ENCODE measurements at places on chromosomes 3 and 15.

GRCh38 chr3:132037581-132037980, 2.8 kb upstream of the CPNE4 start:
- DNase-seq, result no peak

DNA sequence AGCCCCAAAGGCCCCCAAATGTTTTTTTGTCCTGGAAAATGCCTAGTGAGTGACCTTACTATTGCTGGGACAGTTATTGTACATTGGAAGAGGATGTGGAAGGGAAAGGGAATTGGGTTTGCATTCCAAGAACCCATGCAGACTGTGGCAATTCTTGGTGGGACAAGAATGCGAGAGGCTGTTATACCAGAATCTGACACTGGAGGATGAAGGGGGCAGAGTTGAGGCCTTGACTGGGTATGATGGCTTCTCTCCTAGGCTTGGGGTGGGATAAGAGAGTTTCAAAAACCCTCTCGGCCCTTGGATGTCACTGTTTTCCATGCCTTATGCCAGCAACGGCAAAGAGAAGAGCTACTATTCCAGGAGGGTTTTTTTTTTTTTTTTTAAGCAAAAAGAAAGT, 25.3 kb downstream of the IL16 start:
- DNase-seq, result no peak

- peak; percentile 73 for DNase-seq
Measured at GRCh38 chr15:74375303-74375693, 7.9 kb upstream of the CYP11A1 start.

DNA sequence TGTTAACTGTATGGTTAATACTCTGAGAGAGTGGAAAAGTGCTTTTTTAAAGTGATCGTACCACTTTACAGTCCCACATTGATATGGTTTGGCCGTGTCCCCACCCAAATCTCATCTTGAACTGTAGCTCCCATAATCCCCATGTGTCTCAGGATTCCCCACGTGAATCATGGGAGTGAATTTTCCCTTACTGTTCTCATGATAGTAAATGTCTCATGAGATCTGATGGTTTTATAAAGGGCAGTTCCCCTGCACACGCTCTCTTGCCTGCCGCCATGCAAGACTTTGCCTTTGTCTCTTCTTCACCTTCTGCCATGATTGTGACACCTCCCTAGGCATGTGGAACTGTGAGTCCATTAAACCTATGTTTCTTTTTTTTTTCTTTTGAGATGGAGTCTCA, 109.2 kb downstream of the TCF12 start:
- DNase-seq, result no peak

GRCh38 chr3:115864911-115865310, 241.6 kb downstream of the GAP43 start:
- no peak for DNase-seq

DNA sequence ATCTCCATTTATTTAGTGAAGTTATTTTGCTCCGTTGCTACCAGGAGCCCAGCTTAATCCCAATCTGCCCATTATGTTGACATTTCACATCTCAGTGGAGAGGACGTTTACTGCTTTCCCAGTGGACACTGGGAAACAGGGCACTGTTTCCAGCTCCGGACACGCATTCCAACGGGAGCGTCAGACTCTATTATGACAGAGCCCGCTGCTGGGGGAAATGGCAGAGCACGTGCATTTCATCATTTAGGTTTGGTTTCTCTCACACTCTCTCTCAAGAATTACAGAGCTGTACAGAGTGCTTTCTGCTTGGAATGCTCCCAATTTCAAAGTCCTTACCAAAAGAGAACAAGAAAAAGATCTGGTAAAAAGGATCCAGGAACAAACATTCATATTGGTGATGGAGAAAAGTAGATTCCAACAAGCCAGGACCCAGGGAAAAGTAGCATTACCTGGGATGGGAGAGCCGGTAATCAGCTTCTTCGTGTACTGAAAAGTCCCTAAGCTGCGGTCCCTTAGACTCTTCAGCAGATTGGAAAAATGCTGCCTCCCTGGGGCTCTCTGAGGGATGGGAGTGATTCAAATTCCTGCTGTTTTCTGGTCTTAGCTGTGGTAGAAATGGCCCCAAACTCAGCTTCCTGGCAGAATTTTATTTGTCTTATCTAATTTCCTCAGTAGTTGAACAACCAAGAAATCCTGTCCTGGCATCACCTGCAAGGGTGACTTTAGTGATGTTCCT, 136.0 kb upstream of the THBS1 start:
- no peak for DNase-seq

- no peak for DNase-seq
Measured at GRCh38 chr3:160286231-160286630, 61.0 kb downstream of the C3orf80 start.

GRCh38 chr3:196968233-196969133, at the start of gene PIGZ:
Gene PIGZ, minus strand, starts transcription at chr3:196968833. Its CDS starts 16,802 bp downstream, at chr3:196952031.
- DNase-seq, result peak; percentile 41

- DNase-seq, result no peak
Measured at GRCh38 chr3:19331931-19332330, 183.6 kb downstream of the KCNH8 start.

GRCh38 chr15:72782274-72783003, 1.1 kb downstream of the ADPGK start:
- DNase-seq, result no peak

DNA sequence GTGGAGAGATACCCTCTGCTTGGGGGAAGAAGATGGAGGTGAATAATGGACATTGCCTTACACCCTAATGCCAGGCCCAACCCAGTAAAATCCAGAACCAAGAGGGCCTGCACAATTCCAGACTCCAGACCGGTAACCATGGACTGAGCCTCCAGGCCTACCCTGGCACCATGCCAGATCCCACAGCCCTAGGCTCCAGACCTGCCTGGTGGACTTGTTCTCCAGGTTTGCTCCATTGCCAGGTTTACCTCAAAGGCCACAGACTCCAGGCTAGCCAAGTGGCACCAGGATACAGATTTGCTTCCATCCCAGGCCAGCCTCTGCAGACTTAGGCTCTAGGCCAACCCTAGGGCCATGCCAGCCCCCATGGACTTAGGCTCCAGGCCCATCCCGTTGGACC, 14.0 kb downstream of the PLCH1 start:
- no peak for DNase-seq

- no peak for DNase-seq
Measured at GRCh38 chr15:94930960-94931359, 699.6 kb downstream of the MCTP2 start.

- DNase-seq, result no peak
Measured at GRCh38 chr3:151113343-151113742, 27.9 kb downstream of the MED12L start.

DNA sequence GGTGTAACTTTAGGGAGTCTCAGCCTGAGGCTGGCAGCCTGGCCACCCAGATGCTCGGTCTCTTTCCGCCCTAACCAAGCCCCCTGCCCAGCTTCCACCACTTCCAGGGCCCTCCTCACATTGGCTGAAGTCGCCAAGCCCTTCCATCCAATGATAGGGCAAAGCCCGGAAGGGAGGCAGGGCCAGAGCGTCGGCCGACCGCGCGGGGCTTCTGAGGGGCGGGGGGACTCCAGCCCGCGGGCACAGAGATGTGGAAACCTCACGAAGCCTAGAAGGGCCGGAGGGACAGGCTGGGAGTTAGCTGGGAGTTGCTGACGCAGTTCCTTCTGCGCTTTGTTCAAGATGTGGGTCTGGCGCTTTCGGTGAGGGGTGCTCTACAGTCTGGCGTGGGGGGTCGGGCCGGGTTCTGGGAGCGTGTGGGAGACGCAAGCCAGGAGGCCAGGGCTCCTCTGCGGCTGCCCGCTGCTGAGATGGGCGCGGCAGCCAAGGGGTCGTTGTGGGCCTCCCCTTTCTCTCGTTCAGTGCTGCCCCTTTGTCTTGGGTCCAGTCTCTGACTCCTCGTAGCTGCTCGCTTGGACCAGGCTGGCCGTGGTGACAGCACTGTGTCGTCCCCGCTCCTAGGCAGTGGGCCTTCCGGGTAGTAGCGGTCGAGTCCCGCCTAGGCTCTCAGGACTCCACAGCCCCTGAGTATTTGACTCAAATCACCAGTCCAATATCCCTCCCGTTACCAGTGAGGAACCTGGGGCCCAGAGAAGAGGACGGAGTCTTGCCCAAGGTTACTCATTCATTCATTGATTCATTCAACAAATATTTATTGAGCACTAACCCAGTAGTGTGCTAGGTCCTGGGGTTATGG, at the start of gene ZNF660:
TSS of gene ZNF660 (plus strand) at position 319 of the 856 bp plus-strand sequence. CDS start 9,230 bp downstream, outside the sequence.
- DNase-seq, result peak; percentile 84

- no peak for DNase-seq
Measured at GRCh38 chr3:140629357-140630137, 48.3 kb upstream of the TRIM42 start.

GRCh38 chr3:177196008-177196455, 1.2 kb downstream of the TBL1XR1 start:
- DNase-seq, result peak; percentile 46

- no peak for DNase-seq
Measured at GRCh38 chr3:178804606-178805005, 267.0 kb downstream of the ZMAT3 start.

DNA sequence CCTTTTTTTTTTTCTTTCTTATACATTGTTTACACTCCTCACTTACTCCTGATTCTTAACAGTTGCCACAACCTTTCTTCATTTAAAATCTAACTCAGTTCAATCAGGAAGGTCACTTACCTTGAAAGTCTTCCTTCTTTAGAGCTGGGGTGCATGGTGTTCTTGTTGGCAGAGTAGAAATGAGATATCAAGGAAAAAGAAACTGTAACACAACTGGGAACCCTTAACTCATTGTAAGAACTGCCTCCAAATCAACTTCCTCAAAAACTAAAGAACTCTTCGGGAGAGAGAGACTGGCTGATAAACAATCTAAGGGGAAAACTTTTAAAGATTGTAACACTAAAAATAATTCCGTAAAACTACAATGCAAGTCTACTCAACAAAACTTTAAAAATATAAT, 1.4 kb upstream of the APPL1 start:
- DNase-seq, result no peak

GRCh38 chr3:66863205-66864111, 134.6 kb upstream of the KBTBD8 start:
- no peak for DNase-seq

DNA sequence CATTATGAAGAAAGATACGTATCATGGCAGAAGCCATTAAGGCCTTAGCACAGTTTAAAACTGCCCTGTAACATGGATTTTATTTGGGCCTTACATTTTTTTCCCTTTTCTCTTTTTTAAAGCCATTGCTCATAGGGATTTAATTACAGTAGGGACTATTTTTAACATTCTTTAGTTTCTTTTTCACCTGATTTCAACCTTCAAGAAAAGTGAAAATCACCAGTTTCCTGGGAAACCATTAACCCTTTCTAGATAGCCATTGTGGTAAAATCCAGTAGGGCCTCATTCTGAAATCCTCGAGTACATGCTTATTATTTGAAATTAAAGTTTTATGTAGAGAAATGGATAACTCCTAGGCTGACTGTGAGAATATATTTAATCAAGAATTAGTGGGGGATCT, 3.1 kb downstream of the SPRED1 start:
- DNase-seq, result no peak

GRCh38 chr15:59002418-59002859, 15.0 kb downstream of the RNF111 start:
- no peak for DNase-seq

DNA sequence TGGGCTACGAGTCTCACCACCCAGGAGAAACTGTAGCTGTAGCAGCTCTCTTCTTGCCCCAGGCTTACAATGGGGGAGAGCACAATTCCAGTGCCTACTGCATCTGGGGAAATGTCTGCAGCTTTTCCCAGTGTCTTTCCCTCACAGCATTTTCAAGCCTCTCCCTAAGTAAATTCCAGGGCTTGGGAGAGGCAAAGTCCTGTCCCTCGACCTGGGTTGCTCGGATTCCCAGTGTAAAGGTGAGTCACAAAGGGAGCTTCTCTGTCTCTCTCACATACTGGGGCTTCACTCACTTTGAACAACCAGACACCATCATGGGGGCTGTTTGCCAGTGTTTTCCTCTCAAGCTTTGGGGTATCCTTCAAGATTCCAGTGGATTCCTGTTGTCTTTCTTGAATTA, 689.4 kb upstream of the NAALADL2 start:
- DNase-seq, result no peak

DNA sequence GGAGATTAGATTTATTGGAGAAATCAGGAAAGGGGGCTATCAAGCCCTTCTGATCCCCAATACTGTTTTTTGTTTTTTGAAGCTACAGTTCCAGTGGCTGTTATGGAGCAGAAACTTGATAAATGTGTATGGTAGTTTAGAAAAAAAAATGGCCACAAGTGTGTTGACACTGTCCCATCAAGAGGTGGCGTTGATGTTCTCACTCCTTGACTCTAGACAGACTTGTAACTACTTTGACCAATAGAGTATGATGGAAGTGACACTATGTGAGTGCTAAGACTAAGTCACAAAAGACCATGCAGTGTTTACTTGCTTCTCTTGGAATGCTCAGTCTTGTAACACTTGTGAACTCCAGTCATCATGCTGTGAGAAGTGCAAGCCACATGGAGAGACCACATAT, 356.7 kb downstream of the PDCD6IP start:
- DNase-seq, result no peak
